ENCODE measurements at places on chromosomes 6 and 20. TPM values are rescaled to one million over a fixed set of nuclear protein-coding genes. Genes with fewer than 3 reads are reported as not detected.

The TP53TG5 gene
- 2.2 TPM for total RNA-seq

DNA sequence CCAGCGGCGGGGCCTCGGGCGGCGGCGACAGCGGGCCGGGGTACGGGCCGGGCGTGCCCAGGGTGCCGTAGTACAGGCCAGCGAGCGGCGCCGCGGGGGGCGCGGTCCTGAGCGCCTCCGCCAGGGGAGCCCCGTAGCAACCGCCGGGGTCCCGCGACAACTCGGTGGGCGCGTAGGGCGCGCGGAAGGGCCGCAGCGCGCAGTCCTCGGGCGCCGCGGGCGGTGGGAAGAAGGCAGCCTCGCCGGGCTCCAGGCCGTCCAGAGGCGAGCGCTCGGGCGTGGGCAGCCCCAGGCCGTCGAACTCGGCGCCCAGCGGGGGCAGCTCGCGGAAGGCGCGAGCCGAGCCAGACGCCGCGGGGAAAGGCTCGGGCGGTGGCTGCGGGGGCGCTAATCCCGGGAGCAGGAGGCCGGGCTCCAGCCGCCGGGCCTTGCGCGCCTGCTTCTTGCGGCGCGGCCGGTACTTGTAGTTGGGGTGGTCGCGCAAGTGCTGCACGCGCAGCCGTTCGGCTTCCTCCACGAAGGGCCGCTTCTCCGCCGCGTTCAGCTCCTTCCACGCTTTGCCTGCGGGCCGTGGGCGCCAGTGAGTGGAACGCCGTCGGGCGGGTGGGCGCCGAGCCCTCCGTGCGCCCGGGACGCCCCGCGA, 916 bp downstream of the SOX18 start:
- H3K27me3 ChIP-seq = peaks cover 6% of the 10 kb centered on the region
- peaks cover 22% of the 10 kb centered on the region for H3K36me3 ChIP-seq
- DNase-seq = no peak
- peak overlapping the region; percentile 64 for H3K4me3 ChIP-seq
- peaks cover 25% of the 10 kb centered on the region for H3K4me1 ChIP-seq
- peak overlapping the region; percentile 88 for H3K27ac ChIP-seq

The ANGPT4 gene
- total RNA-seq = not detected

GRCh38 chr6:3370361-3371221, 86.3 kb downstream of the SLC22A23 start:
- no peak for DNase-seq
- no peak overlapping the region for H3K4me3 ChIP-seq
- H3K4me1 ChIP-seq = no peaks in the 10 kb centered on the region
- no peaks in the 10 kb centered on the region for H3K27me3 ChIP-seq

GRCh38 chr6:132132924-132133639, 181.9 kb upstream of the CCN2 start:
- H3K27ac ChIP-seq = peak overlapping the region; percentile 92
- H3K36me3 ChIP-seq = no peaks in the 10 kb centered on the region
- no peaks in the 10 kb centered on the region for H3K27me3 ChIP-seq

The HRH3 gene
- not detected for total RNA-seq

The GINM1 gene
- total RNA-seq = 59.3 TPM

The INSM1 gene
- total RNA-seq = not detected

Data from heart right ventricle (tissue), 16 donors.